ENCODE measurements at places on chromosomes 1 and 21.

- no peak for DNase-seq
These were observed 53.2 kb downstream of the VWA5B1 start for GRCh38 chr1:20343938-20344302.

DNA sequence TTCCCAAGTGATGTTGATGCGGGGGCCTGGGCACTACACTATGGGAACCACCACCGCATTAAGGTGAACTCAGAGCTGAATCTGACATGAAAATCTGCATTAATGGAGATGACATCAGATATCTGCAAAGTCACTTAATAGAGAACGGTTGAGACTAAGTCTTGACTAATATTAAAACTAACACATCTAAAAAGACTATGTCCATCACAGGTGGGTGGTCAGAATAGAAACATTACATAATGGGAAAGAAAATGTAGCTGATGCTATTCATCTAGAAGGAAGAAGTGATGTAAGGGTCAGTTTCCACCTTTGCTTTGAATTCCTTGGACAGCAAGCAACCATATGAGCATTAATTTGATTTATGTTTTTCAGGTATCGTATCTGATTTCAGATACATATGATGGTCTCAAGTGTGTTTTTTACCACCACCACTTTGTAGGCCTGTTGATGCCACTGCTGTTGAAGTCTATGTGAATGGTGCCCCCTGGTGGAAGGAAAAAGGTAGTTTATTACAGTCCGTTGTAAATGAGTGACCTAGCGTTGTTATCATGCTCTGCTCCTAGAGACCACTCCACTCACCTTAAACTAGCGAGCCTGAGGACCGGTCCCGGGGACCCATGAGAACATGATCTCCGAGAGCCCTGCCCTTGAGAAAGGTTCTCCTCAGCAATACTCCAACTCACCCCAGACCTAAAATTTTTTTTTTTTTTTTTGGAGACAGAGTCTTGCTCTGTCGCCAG, 73.5 kb downstream of the BACH1 start:
- no peak for DNase-seq

DNA sequence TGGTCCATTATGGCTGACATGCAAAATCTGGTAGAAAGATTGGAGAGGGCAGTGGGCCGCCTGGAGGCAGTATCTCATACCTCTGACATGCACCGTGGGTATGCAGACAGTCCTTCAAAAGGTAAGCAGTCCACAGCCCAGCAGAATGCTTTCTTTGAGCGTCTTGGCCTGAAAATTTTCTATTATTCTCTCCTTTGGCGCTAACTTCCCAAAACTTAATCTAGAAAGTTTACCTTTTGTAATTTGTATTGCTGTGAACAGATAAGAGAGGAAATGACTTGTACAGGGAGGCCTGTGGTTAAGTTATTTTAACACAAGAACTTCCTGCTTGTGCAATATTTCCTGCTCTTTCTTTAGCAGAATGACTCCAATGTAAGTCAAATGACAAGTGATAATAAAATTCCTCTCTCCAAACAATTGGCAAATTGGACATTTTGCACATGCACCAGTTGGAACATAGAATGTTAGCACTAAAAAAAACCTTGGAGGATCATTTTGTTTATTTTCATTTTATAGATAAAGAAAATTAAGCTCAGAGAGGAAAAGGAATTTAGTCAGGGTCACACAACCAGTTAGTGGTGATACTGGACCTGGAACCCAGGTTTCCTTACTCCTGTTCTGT, 18.9 kb downstream of the CAP1 start:
- no peak for DNase-seq

DNA sequence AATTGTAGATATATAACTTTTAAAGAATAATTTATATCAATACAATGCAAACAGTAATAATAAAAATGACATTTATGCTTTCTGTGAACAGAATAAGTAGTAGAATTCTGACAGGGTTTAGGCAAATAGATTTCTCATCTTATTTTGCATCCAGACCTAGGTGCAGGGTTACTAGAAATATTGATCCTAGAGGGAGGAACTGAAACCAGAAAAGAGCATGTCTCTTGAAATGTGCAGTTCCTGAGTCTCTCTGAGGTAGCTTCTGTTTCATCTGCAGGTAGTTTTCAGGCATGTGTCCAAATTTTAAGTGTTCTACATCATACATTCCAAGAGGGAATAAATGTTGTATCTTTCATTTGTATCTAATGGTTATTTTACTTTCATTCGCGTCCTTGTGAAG, 631.9 kb upstream of the ADGRL4 start:
- no peak for DNase-seq

GRCh38 chr1:90394247-90394646, 322.9 kb downstream of the BARHL2 start:
- DNase-seq = no peak

- no peak for DNase-seq
These were observed 5.9 kb upstream of the BACE2 start for GRCh38 chr21:41162096-41162495.

- DNase-seq = no peak
These were observed 8.7 kb upstream of the TTF2 start for GRCh38 chr1:117051224-117052064.

DNA sequence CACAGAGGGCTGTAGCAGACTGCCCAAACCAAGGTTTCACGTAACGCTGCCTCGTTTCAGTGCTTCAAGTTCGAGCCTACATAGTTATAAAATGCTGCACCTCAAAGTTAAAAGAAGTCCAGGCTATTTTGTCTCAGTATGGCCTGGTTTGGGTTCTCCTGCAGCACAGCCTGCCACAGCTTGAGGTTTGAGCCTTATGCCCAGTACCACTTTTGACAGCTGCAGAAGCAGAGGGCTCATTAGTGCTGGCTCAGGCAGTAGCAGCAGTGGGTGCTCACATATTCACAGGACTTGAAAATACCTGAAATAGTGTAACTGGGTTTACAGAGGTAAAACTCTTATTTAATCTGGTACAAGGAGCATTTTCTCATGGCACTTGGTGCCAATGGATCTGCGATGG, 15.3 kb downstream of the SPATA46 start:
- DNase-seq = no peak

DNA sequence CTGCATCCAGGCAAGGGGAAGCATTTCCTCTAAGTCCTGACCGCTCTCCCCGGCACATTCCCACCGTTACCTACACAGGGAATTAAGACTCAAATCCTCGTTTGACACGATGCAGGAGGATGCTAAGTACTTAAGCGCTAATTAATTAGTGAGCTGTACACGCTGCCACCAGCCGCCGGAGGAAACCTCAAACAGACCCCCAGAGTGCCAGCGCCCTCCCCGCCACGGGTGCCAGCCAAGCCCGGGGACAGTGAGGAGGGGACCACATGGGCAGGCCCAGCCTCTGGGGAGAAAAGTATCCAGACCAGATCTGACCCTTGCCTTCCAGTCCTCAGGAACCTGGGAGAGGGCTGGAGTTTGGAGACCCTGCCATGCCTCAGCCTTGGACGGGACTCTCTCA, 17.4 kb upstream of the CASZ1 start:
- no peak for DNase-seq

DNA sequence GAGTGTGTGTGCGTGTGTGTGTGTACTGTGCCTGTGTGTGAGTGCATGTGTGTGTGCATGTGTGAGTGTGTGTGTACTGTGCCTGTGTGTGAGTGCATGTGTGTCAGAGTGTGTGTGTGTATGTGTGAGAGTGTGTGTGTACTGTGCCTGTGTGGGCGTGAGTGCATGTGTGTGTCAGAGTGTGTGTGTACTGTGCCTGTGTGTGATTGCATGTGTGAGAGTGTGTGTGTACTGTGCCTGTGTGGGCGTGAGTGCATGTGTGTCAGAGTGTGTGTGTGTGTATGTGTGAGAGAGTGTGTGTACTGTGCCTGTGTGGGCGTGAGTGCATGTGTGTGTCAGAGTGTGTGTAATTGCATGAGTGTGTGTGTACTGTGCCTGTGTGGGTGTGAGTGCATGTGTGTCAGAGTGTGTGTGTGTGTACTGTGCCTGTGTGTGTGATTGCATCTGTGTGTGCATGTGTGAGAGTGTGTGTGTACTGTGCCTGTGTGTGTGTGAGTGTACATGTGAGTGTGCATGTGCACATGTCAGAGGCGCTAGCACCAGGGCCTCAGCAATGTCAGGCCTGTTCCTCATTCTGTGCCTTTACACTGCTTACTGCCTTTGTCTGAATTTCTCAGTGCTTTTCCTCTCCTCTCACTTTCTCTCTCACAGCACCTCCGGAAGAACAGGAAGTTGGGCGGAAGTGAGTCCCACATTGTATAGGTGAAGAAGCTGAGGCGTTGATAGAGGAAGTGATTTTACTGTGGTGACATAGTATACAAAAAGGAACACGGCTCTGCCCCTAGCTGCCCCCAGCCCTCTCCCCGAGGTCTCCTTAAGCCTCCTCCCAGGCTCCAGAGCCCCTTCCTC, 4.9 kb downstream of the SLC5A9 start:
- DNase-seq = no peak

- DNase-seq = no peak
These were observed 20.9 kb downstream of the COA7 start for GRCh38 chr1:52677076-52677806.

GRCh38 chr1:202046227-202046626, 35.8 kb downstream of the ELF3 start:
- no peak for DNase-seq

DNA sequence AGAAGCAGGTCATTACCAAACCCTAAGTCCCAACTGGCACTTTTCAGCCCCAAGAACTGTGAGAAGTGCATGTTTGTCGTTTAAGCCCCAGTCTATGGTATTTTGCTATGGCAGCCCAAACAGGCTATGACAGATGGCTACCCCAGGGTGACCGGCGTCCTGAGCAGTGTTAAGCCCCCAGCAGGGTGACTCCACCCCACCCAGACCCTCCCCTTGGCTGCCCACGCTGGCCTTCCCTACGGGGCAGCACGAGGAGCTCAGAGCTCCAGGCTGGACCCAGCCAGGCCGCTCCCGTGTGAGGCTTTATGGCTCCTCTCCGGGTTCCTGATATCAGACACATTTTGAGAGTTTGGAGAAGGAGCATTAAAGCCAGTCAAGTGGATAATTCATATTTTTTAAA, 684.0 kb downstream of the PTPRU start:
- DNase-seq = no peak

DNA sequence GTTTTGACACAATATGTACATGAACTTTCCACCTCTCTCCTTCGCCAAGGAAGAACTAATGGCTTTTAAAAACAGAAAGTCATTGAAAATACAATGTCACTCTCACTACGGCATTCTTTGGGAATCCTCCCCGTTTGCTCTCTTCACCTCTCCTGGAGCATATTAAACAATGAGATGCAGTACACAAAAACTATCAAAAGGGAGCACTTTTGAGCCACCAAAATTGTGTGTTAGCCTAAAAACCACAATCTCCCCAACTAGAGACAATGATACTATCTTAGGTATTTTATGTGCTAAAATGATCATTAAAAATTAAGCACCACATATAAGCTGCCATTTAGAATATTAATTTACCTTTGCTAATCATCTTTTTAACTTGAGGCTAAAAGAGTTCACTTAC, 425.5 kb downstream of the KCTD3 start:
- no peak for DNase-seq

Data from amygdala (tissue), 56 donors.